ENCODE measurements at places on chromosomes 3 and 15.

DNA sequence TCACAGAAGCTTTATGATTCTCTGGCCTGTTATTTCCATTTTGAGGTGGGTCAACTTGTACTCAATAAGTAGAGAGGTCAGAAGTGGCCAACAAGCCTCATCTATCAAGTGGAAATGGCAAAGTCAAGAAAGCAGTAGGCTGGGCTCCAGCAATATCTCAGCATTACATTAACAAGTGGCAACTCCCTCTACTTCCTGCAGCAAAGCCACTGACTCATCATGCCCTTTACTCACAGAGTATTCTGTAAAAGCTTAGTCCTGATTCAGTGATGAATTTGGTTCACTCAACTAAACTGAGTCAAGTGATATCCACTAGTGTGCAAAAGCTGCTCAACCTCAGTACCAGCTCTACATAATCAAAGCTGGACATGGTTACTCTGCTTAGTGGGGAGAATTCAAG lies 954.6 kb downstream of the EPHA3 start:
- no peak for ATAC-seq

DNA sequence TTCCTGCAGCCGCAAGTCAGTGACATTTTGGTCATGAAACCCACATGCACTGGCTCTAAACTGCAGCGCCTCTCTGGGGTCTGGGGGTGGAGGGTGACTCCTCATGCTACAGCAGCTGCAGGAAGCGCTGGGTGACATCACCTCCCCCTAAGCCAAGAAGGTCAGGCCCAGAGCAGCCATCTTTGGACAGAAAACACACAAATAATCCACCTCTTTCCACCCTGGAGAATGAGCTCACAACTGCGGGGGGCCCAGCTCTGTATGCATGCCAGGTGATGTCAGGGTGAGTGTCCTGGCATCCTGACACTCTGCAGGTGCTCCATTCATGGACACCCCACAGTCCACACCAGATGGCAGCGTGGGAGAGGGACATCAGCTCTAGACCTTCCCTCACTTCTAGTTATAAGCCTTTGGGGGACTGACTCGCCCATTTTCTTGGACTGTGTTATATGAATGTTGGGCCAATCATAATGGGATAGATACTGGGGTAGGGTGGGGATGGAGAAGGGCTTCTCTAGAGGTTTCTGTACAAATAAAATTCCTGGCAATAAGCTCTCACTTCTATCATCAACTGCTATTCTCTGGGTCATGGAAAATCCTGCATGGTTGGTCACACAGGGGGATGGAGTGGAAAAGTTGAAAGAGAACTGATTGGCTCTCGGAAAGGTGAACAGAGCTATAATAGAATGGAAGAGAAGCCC lies 70.7 kb upstream of the THBS1 start:
- ATAC-seq: no peak

DNA sequence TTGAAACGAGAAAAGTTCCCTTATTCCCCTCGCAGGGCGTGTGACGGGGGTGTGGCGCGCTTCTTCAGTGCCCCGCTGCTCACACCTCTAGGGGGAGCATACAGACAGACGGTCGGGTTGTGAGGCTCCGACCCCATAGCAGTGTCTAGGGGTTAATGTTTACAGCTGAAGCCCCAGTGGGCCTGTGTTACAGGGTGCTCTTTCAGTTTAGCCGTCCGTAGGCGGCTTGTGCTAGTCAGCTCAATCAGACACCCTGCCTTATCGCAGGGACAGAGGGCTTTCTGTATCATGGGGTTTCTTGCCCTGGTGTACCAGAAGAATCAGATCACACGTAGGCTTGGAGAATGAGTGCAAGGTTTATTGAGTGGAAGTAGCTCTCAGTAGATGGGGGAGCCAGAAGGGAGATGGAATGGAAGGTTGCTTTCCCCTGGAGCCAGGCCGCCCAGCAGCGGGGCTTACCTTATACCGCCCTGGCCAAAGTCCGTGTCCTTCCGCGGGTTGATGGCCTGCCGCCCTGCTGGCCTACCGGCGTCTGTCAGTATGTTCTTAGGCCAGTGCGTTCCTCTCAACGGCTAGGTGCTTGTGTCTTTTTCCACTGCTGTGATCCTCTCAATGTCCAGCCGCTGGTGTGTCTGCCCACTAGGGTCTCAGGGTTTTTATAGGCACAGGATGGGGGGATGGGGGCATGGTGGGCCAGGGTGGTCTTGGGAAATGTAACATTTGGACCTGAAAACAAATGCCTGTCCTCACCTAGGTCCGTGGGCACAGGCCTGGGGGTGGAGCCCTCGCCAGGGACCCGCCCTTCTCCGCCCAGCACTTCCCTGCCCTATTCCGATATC lies 32.2 kb upstream of the ACP3 start:
- no peak for ATAC-seq

GRCh38 chr15:89836267-89837133 lies 21.8 kb upstream of the ANPEP start:
- ATAC-seq: no peak

- ATAC-seq: no peak
Observed at GRCh38 chr15:25730918-25731317, 132.2 kb downstream of the ATP10A start.

DNA sequence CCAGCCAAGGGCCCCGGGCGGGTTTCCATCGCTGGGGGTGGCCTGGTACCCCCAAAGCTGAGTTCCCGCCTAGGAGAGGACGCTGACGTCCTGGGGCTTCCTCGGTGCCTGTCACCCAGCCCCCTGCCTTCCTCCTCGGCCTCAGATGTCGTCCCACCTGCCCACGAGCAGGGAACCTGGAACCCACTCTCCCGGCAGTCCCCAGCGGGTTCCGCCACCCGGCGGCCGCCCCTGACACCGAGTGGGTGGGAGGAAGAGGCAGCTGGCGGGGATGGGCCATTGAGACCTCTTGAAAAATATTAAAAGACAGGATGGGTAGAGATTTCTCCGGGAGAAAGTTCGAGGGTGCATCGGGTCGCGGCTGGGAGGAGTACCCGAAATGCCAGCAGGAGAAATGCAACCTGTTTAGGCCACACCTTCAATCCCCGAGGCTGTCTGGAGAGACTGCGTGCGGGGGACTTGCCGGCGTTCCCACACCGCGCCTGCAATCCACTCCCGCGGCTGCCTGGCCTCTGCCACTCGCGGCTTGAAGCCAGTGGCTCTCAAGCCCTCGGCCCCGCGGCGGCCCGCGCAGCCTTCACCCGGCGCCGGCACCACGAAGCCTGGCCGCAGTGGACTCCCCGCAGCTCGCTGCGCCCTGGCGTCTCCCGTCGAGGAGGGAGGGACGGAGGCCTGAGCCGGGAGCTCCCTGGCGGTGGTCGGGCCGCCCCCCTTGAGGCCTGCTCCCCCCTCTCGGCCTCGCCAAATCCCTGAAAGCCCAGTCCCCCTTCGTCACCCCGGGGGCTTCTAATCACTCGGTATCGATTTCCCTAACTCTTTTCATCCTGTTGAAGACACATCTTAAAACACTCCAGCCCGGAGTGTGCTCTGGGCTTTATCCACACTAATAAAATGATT lies 8.6 kb upstream of the NR2F2 start:
- no peak for ATAC-seq

DNA sequence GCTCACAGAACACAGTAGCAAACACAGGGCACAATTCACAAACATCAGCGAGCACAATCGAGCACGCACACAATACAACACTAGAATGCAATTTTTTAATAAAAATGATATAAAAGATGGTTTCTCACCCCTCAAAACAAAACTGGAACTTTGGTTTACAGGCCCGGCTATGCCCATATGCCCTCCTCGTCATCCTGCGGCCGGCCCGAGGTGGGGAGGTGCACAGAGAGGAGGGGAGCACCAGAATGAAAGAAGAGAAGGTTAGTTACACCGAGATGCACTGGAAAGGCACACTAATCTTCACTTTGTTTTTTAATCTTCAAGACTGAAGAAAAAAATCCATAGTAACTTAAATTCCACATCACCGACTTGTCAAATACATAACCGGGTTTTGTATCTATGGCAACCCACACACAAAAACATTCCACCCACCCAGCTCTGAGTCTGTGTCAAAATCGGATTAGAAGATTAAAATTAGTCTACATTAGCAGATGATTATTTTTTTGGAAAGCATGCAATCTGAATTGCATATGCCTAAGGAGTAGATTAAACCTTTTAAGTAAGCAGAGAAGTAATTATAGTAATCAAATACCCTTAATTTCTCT lies 196.7 kb upstream of the WNT5A start:
- no peak for ATAC-seq

DNA sequence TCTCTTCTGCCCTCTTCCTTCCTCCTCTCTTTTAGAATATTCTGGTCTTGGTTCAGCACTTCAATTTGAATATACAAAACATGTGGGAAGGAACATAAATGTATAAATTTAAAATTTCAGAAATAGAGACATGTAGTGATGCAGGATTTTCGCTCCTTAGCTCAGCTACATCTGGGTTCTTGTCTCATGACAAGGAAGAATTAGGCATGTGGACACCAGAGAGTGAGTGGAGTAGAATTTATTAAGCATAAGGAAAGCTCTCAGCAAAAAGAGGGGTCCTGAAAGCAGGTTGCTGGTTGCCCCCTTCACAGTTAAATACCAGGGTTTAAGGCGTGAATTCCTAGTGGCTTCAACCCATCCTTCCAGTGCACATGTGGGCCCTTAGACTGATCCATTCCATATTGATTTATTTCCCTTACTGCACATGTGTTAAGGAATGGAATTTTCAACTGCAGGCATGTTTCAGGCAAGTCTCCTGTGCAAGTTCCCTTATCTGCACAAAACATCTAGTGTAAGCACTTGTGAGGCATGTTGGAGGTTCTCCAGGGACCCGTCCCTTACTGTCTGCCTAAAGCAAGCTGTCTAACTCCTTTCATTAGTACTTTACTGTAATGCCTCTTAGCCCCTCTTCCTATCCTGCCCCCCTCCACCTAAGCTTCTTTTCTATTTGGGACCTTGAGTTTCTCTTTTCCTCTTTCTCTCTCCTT lies 133.2 kb upstream of the STRIT1 start:
- no peak for ATAC-seq

- no peak for ATAC-seq
Observed at GRCh38 chr3:161852744-161853143, 356.1 kb downstream of the OTOL1 start.

- ATAC-seq: no peak
Observed at GRCh38 chr3:182686033-182686886, 107.0 kb upstream of the ATP11B start.

- no peak for ATAC-seq
Observed at GRCh38 chr3:107833043-107833442, 257.8 kb downstream of the CD47 start.

- no peak for ATAC-seq
Observed at GRCh38 chr3:54960082-54960481, 32.2 kb upstream of the LRTM1 start.

GRCh38 chr15:36479200-36479896 lies 100.1 kb upstream of the CDIN1 start:
- no peak for ATAC-seq

GRCh38 chr3:100006570-100007271 lies 107.6 kb downstream of the FILIP1L start:
- no peak for ATAC-seq

- ATAC-seq: peak; percentile 94
Observed at GRCh38 chr15:52005748-52006701, 13.0 kb upstream of the MAPK6 start.

- ATAC-seq: no peak
Observed at GRCh38 chr15:90022905-90023700, 22.0 kb downstream of the ZNF710 start.

- ATAC-seq: no peak
Observed at GRCh38 chr15:39247574-39247973, 333.3 kb upstream of the THBS1 start.

DNA sequence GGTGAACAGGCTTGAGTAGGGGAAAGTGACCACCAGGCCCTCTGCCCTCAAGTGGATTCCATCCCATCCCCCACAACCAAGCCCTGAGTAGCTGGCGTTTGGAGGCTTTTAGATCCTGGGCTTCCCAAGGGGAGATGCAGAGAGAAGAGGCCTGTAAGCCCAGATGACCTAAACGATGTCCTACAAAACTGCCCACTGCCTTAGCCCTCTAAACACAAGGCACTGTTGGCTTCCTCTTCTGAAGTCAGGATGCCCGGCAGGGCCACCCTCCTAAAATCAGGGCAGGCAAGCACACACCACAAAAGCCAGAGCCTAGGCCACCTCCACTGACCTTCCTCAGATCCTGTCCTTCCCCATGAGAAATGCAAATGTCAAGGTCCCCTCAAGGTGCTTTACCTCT lies 68.6 kb downstream of the ADCY5 start:
- ATAC-seq: no peak

- ATAC-seq: no peak
Observed at GRCh38 chr15:66580643-66581042, 14.8 kb upstream of the LCTL start.

GRCh38 chr3:64489361-64490044 lies 198.3 kb downstream of the ADAMTS9 start:
- ATAC-seq: no peak

GRCh38 chr3:44981751-44982150 lies 5.7 kb downstream of the EXOSC7 start:
- ATAC-seq: peak; percentile 69

DNA sequence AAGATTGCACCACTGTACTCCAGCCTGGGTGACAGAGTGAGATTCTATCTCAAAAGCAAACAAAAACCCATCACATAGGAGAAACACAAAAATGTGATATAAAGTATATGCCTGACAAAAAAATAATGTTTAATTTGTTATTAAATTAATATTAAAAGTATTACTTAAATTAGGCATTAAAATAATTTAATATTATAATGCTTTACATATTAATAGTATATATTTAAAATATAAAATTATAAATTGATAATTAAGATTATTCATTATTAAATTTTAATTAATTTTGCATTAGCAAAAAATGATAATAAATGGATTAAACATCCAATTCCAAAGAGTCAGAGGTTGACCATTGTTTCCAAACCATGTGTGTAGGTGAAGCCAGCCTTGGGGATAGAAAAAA lies 22.0 kb upstream of the GABRA5 start:
- no peak for ATAC-seq

- ATAC-seq: no peak
Observed at GRCh38 chr15:90972133-90972532, 17.4 kb downstream of the RCCD1 start.

GRCh38 chr3:141992512-141992911 lies 116.1 kb downstream of the ATP1B3 start:
- no peak for ATAC-seq

GRCh38 chr3:116492379-116492778 lies 47.1 kb upstream of the LSAMP start:
- ATAC-seq: no peak

DNA sequence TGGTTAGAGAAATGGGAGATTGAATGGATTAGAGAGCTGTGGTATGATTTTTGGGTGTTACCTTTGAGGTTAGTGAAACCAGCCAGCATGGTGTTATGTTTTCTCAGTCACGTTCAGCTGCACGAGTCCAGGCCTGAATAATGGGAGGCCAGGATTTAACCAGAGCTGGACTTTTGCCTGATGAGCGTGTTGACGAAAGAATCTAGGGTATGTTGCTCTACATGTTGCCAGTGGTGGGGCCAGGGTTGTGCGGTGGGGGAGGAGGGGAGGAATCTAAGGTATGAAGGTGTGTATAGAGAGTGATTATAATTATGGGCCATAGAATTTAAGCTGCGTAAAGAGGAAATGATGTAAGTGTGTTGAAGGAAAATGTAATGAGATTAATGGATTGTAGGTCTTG lies 22.8 kb downstream of the MINDY2 start:
- no peak for ATAC-seq

GRCh38 chr3:111774622-111775021 lies 84.4 kb upstream of the PHLDB2 start:
- ATAC-seq: no peak

GRCh38 chr15:78006567-78007205 lies 70.8 kb downstream of the TBC1D2B start:
- ATAC-seq: no peak

GRCh38 chr3:16311960-16312451 lies 47.0 kb downstream of the OXNAD1 start:
- ATAC-seq: peak; percentile 47

Data from activated T-helper 17 cell treated with anti-CD3 and anti-CD28 coated beads, Interleukin-2, amount 50 U/mL, for 72 hours (primary cell).